ENCODE measurements at places on chromosomes 5 and 9. TPM values are rescaled to one million over a fixed set of nuclear protein-coding genes. Genes with fewer than 3 reads are reported as not detected.

- DNase-seq = no peak
These were observed 1.2 kb downstream of the CCNH start for GRCh38 chr5:87411586-87411972.

KIAA0825 gene
- 5.8 TPM for total RNA-seq

GRCh38 chr9:89383030-89383720 is 64.9 kb downstream of the SECISBP2 start:
- DNase-seq = no peak

- DNase-seq = no peak
These were observed 39.2 kb downstream of the GRAMD2B start for GRCh38 chr5:126462239-126463014.

- no peak for DNase-seq
These were observed 720 bp downstream of the NOTCH1 start for GRCh38 chr9:136544964-136545691.

- DNase-seq = no peak
These were observed 237.4 kb upstream of the DMAC1 start for GRCh38 chr9:8036914-8037524.

PCDHB4 gene
- 4.4 TPM for total RNA-seq
